ENCODE measurements at places on chromosomes 1 and 21.

DNA sequence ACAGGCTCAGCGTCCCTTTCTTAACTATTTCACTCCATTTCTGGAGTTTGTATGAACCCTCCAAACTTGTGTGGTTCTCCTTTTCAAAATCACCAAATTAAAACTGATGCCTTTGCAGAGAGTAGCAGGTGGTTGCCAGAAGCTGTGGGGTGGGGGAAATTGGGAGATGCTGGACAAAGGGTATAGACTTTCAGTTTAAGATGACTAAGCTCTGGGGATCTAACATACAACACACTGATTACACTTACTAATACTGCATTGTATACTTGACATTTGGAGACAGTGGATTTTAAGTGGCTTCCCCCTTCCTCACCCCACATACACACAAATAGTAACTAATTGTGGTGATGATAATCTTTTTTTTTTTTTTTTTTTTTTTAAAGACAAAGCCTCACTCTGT is 11.1 kb upstream of the SCYL3 start:
- no peak for DNase-seq

GRCh38 chr1:97451046-97451826 is 469.6 kb downstream of the DPYD start:
- no peak for DNase-seq

GRCh38 chr1:233904633-233905415 is at the start of gene SLC35F3:
Gene SLC35F3, plus strand, starts transcription at chr1:233904676.
- peak; percentile 48 for DNase-seq

DNA sequence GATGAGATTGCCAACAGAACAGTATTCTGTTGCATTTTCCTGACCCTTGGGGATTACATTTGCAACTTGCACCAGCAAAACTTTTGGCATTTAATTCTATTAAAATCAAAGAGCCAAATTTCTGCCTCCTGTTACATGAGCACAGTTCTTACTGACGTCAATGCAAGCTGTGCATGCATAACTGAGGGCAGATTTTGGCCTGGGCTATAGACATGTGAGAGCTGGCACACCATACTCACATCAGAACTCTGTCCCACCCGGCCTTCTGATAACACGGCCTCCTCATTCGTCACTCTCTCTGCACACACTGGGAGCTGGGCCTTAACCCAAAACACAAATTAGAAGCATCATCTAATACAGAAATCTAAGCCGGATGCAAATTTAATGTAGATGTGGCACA is 31.5 kb downstream of the PAPPA2 start:
- DNase-seq, result peak; percentile 36

DNA sequence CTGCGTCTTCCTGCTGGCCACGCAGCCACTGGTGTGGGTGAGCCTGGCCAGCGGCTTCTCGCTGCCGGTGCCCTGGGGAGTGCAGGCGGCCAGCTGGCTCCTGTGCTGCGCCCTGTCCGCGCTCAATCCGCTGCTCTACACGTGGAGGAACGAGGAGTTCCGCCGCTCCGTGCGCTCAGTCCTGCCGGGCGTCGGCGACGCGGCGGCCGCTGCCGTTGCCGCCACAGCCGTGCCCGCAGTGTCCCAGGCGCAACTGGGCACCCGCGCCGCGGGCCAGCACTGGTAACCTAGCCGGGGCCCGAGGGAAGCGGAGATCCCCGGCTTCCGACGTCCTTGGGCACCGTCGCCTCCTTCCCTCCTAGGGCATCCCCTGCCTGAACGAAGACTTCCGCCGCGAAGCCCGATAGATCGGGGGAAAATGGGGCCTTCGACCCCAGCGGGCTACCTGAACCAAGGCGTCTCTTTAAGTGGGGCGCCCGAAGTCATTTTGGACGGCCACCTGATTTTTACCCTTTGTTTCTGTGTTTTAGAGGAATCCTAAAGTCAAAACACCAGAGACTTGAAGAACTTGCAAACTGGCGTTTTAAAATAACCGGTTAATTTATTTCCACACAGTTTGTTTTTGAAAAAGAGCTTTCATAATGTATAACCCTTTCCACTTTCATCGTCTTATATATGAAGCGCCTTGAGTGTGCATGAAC is 2.0 kb downstream of the GPR88 start:
- peak; percentile 76 for DNase-seq

DNA sequence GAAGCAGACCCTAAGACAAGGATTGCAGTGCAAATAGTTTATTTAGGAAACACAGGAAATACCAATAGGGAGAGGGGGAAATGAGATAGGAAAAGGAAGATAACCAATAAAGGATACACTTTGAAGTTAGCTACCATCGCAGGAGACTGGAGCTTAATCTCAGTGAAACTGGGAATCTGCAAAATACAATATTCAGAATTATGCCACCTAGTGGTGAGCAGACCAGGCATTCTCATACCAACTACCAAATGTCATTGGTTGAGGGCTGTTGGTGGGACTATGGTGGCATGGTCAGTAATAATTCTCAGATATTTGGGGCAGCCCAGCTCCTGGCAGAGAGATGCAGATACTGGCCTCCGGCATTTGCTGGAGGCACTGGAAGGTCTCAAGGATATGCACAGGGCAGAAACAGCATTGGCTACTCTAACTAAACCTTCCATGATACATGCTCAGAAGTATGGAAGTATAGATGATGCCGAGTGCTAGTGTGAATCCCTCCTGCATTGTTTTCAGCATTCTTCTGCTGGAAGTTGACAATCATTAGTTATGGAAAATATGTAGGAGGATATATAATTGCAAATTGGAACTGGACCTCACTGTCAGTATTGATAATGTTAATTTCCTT is 11.8 kb upstream of the ZFP69B start:
- no peak for DNase-seq

- DNase-seq, result no peak
Measured at GRCh38 chr1:203080456-203080855, 5.4 kb downstream of the MYOG start.

GRCh38 chr1:231628207-231628876 is 1.8 kb downstream of the DISC1 start:
- DNase-seq, result no peak

DNA sequence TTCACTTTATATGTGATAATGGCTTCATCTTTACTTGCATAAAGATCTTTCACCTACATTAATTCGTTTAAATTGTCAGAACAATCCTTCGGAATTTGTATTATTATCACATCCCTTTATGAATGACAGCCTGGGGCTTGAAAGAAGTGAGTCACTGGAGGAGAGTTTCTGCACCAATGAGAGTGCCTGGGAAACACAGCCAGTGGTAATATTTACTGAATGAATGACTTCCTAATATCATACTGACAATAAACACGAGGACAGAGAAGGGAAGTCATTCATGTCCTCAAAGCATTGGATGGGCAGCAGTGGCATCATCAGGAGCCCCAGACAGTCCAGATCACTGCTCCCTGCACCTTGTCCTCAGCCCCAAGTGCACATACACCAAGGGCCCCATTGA is 40.7 kb upstream of the PDE4B start:
- no peak for DNase-seq

GRCh38 chr1:234413485-234413884 is 40.2 kb downstream of the COA6 start:
- no peak for DNase-seq

DNA sequence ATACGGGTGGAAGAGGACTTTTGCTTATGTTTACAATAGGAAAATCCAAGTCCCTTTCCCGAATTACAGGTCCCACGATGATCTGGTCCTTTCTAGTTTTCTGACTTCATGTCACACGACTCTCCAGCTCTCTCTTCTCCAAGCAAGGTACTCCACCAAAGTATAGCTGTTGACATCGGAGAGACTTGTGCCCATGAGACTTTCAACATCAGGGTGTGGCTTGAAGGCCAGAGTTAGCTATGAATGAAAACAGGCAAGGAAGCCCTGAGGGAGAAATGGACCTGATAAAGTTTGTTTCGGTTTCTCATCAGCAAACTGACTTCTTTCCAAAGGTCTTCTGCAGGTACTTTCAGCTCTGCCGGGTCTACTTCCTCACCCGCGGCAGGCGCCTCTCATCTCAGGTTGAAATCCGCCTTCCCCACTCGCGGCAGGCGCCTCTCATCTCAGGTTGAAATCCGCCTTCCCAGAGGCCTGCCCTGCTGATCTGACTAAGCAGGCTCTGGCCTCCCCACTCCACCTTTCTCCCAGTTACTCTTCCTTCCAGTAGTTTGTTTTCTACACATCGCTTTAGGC is 2.1 kb upstream of the PER3 start:
- no peak for DNase-seq

DNA sequence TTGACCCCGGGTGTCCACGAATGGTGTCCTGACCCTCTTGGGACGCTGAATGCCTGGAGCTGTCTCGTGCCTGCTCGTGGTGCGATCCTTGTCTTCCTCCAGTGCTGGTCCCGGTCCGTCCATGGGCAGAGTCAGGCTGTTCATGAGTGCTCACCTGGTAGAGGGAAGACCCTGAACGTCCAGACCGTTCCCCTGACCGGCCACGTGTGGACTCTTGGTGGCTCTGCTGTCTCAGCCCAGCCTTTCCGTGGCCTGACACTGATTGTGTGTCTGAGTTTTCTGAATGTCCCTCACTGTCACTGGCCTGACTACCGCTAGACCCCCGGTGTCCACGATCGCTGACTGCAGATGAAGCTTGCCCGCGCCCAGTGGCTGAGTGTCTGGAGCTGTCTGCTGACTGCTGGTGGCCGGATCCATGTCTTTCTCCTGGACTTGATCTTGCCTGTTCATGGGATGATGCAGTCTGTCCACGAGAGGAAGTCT is 11.7 kb downstream of the FLG start:
- peak; percentile 18 for DNase-seq

DNA sequence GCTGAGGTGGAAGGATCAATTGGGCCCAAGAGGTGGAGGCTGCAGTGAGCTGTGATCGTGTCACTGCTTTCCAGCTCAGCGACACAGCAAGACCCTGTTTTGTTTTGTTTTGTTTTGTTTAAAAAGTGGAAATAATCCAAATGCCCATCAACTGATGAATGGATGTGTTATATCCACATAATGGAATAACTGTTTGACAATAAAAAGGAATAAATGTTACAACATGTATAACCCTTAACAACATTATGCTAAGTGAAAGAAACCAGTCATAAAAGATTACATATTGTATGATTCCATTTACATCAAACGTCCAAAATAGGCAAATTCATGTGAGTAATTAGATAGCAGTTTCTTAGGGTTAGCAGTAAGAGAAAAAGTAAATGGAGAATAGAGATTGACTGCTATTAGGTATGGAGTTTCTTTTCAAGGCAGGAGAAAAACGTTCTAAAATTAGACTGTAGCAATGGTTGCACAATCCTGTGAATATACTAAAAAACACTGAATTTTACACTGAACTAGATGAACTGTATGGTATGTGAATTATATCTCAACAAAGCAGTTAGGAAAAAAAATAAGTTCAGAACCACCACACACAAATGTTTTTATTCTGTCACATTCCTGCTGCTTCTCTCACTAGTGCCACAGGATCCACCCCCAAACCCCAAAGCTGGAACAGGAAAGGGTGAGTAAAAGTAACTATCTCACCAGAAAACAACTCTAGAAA is 15.7 kb downstream of the FOXJ3 start:
- DNase-seq, result no peak

DNA sequence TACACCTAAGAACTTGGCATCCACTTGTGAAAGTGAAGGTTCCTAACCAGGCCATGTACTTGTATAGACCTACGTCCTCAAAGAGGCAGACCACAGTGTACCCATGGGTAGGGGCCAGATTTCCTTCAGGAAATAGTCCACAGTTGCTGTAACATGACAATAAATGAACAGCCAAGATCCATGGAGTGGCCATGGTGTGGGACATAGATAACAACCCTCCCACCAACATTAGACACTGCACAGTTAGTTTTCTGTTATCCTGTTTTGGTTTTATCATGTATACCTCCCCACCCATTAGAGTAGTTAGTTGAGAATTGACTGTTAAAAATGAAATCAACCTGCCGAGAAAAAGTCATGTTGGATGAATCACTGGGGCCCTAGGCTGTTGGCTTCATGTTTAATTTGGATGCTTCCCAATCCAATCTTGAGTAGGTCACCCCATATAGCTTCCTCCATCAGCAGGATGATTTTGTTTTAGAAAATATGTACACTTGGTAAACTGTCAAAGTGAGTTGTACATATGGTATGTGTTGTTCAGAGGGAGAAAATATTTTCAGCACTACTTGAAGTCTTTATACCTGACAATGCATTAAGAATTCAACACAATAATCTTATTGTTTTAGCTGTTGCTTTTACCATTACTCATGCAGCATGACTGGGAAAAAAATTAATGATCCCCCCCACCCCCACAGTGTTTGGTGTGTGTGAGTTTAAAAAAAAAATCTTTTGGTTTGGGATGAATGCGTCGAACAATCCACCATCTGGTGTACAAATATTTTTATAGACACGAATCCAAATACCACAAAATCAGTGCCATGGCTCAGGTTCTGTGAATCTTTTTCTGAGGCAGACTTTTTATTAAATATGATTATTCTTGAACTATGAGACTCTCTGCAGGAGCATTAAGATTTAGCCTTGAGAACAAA is 88.3 kb upstream of the ARHGAP29 start:
- no peak for DNase-seq

GRCh38 chr1:153570874-153571273 is 5.2 kb upstream of the S100A2 start:
- DNase-seq, result no peak

GRCh38 chr1:97243973-97244560 is 522.5 kb downstream of the PTBP2 start:
- DNase-seq, result no peak

DNA sequence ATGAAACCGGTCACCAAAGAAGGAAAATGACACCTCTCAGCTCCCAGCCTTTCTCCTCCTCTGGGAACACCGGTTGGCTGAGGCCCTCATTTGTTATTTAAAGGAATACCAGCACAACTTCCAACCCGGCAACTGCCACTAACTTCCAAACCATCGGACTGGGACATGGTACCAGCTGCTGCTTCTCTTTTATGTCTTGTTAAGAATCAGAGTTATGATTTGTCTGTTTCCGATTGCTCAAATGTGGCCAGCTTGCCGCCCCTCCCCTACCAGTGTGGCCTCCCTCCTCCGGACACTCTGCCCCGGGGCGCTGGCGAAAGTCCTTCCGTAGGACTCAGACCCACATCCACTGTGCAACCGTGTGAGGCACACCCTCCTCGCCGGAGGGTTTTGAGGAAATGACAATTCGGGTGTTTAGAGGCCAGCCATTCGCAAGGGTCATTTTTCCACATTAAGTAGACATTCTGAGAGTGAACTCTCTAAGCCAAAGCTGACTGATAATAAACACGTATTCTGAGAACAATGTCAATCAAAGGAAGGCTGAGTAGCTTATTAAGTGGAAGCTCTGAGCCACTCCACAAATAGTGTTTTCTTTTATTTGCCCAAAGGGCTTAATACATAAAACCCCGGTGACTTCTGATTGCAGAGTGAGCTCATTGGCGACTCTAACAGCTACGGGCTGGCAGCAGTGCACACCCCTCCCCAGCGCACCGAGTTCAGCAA is 5.5 kb downstream of the RIPK4 start:
- peak; percentile 74 for DNase-seq
